Activated CD4-positive, alpha-beta memory T cell treated with anti-CD3 and anti-CD28 coated beads for 36 hours (primary cell): ENCODE measurements at places on chromosomes 4 and X. TPM values are rescaled to one million over a fixed set of nuclear protein-coding genes. Genes with fewer than 3 reads are reported as not detected.

DNA sequence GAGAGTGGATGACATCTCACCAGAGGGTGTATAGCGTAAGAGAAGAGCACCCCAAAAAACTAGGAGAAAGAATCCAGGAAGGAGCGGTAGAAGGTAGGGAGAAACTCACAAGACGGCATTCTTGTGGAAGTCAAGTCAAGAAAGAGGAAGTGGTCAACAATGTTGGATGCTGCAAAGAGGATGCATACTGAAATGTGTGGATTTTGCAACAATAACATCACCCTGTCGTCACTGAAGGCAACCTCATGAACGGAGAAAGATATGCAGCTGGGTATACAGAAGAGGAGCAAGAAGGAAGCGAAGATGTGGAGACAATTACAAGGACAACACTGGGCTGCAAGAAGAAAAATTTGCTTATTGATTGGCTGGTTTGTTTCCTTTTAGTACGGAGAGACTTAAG lies 11.4 kb upstream of the TAPT1 start:
- H3K27ac ChIP-seq: no peak overlapping the region
- no peak overlapping the region for H3K4me3 ChIP-seq
- no peak for DNase-seq
- peaks cover under 1% of the 10 kb centered on the region for H3K4me1 ChIP-seq

DNA sequence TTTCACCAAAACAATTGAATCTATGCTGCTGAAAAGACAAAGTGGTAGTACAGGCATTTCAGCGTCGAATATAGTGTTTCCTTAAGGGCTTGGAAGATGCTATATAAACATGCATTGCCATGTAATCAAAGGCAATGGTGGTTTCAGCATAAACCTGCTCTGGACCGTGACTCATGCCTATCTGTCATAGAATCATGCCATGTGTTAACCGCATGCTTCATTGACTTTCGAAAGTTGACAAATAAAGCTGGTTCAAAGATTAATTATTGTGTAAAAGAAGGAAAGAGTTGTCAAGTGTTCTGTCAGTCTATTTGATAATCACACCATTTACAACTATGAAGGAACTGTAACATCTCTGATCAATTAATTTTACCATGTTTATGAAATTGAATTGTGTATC lies 83.2 kb downstream of the FUNDC1 start:
- no peak overlapping the region for H3K27ac ChIP-seq
- H3K36me3 ChIP-seq: no peaks in the 10 kb centered on the region
- no peaks in the 10 kb centered on the region for H3K4me1 ChIP-seq
- no peak for DNase-seq

- H3K4me1 ChIP-seq: no peaks in the 10 kb centered on the region
- H3K4me3 ChIP-seq: no peak overlapping the region
- no peaks in the 10 kb centered on the region for H3K27me3 ChIP-seq
- DNase-seq: no peak
- H3K27ac ChIP-seq: no peak overlapping the region
- H3K36me3 ChIP-seq: no peaks in the 10 kb centered on the region
Measured at GRCh38 chr4:177699365-177700213, 257.4 kb upstream of the AGA start.

DNA sequence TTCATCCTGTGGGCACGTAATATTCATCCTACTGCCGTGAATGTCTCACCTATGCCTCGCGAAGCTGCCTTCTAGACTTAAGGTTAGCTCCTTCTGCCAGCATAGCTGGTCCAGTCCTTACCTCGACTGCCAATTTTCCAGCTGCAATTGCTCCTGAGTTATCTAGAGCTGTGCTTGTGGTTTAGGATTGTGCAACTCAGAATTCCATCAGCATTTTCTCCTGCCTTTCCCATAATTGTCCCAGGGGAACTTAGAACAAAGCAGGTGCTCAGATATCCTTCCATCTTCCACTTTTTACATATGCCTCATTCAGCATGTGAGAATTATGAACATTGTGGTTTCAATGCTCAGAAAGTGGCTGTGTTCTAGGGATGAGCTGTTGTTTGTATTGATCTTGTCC lies 131.4 kb upstream of the ADGRL3 start:
- H3K4me1 ChIP-seq: no peaks in the 10 kb centered on the region
- H3K4me3 ChIP-seq: no peak overlapping the region
- H3K36me3 ChIP-seq: no peaks in the 10 kb centered on the region
- DNase-seq: no peak

DNA sequence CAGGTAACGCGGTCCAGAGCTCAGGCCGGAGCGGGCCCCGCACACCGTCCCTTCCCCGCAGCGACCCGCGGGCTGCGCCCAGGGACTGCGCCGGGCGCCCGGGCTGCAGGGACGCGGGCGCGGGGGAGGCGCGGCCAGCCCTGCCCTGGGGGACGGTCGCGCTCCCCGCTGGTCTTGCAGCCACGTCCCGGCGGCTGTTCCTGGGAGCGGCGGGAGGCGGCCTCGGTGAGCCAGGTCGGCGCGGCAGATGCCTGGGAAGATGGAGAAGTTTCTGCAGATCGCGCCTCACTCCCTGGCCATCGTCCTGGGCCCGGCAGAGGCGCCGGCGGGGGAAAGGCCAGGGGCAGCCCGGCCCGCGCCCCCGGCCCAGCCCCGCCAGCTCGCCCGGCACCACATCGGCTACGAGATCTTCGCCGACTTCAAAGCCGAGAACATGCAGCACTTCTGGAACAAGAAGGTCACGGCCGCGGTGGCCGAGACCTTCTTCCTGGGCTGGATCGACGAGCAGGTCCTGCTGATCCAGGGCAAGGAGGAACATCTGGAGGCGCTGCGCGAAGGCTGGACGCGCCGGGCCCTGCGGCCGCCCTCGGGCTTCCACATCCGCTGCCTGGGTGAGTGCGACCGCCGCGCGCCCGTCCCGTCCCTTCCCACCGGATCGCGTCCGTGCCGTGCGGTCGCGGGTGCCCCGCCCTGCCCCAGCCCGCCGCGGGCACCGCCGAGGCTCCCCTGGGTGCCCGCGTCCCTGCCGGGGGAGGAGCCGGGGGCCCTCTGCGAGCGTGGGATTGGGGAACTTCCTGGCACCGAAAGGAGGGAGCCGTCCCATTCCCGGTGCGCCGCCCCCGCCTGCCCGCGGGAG lies 107.4 kb upstream of the STOX2 start:
- H3K4me1 ChIP-seq: peaks cover 10% of the 10 kb centered on the region
- DNase-seq: peak; percentile 28
- H3K36me3 ChIP-seq: no peaks in the 10 kb centered on the region
- H3K27ac ChIP-seq: no peak overlapping the region
- no peak overlapping the region for H3K4me3 ChIP-seq

GRCh38 chrX:77742788-77743476 lies 43.1 kb downstream of the ATRX start:
- H3K36me3 ChIP-seq: no peaks in the 10 kb centered on the region
- peaks cover 50% of the 10 kb centered on the region for H3K4me1 ChIP-seq
- no peaks in the 10 kb centered on the region for H3K27me3 ChIP-seq
- H3K4me3 ChIP-seq: no peak overlapping the region
- H3K27ac ChIP-seq: no peak overlapping the region

The CD38 gene
- total RNA-seq: 12.0 TPM
